Foreskin melanocyte (primary cell): ENCODE measurements at places on chromosomes 5 and 9.

DNA sequence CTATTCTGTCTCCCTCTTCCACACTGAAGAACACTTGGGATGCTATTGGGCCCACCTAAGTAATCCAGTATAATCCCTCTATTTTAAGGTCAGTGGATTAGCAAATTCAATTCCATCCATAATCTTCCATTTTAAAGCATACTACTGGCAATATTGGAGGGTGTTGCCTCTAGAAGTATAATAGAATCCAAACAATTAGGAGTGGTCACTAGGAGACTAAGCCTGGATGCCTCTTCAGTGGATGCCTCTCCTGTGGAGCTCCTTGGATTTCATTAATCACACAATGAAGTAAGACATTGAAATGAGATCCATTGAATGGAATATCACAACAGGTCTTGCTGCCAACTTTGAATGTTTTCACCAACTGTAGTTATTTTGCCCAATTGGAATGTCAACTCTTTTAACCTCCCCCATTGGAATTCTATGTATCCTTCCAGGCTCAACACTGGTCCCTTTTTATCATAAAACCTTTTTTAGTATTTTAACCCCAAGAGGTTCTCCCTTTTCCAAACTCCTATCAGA is 311.6 kb downstream of the PLK2 start:
- no peak for DNase-seq

GRCh38 chr5:143412661-143413342 is 9.3 kb upstream of the NR3C1 start:
- no peak for DNase-seq

DNA sequence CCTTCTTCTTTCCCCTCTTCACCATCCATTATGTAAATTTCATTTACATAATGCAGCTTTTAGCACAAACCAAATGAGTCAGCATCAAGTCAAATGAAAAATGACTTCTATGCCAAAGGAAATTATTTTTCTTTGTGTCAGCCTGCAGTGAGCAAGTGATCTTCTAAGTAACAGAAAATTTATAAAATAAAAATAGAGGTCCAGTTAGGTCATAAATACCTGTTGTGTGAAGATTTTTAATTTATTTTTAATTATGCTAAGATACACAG is 16.7 kb upstream of the THG1L start:
- DNase-seq = no peak

GRCh38 chr5:141476132-141476911 is 556 bp downstream of the PCDHGC3 start:
- DNase-seq = peak; percentile 83

- DNase-seq = no peak
Measured at GRCh38 chr5:68424799-68425537, 209.4 kb downstream of the PIK3R1 start.
